ENCODE measurements at places on chromosomes 13 and 19. TPM values are rescaled to one million over a fixed set of nuclear protein-coding genes. Genes with fewer than 3 reads are reported as not detected.
A peak's percentile ranks its signal among the peaks of the same experiment; 100 is the strongest.

The TRPC4 gene
- total RNA-seq: 9.8 TPM

The FFAR2 gene
- not detected for total RNA-seq

The FFAR3 gene
- total RNA-seq: not detected

The LYPD3 gene
- total RNA-seq: 0.88 TPM

DNA sequence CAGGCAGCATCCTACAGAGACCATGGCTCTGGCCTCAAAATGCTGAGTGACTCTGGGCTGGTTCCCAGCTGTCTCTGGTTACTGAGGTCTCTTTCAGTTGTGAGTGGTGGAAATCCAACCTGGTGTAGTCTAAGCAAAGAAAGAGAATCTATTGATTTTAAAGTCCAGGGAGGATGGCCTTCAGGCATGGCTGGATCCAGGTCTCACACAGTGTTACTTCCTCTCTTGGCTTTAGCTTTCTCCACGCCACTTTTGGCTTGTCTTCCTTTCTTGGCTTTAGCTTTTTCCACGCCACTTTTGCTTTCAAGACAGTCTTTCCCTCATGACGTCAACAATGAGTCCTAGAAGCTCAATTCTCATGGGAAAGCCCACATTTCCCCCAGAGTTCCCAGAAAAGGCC lies 4.1 kb downstream of the CYP4F3 start:
- no peak for DNase-seq
- no peak overlapping the region for H3K27ac ChIP-seq
- H3K4me3 ChIP-seq: no peak overlapping the region
- H3K36me3 ChIP-seq: no peaks in the 10 kb centered on the region

DNA sequence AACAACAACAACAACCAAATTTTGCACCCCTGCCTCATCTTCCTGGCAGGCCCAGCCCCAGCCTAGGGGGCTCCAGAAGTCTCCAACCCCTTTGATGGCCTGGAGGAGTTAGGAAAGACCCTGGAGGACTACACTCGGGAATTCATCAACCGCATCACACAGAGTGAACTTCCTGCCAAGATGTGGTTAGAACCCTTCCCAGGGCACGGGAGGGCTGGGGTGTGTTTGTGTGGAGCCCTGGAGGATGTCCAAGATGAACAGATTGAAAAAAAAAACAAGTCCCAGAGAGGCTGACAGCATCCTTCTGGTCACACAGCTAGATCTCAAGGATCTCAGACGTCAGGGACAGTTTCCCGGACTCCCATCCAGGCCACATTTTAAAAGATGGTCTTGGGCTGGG lies 13.3 kb downstream of the APOC1 start:
- peak; percentile 91 for DNase-seq
- no peaks in the 10 kb centered on the region for H3K36me3 ChIP-seq
- no peak overlapping the region for H3K4me3 ChIP-seq
- H3K27ac ChIP-seq: peak overlapping the region; percentile 21

DNA sequence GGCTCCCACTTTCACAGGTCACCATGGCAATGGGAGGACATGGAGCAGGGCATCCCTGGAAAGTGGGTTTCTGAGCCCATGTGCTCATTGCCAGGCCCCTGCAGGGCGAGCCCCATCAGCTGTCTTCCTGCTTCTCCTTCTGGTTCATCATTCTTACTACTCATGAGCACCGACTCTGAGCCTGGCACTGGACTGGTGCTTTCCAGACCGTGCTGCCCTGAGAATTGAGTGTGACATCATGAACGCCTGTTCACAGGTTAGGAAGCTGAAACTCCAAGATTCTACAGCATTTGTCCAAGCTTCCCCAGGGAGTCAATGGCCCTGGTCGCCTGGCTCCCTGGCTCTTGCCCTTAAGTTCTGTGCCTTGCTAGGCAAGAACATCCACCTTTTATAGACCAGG lies 210.4 kb upstream of the ZNF536 start:
- no peak overlapping the region for H3K27ac ChIP-seq
- no peak overlapping the region for H3K4me3 ChIP-seq
- no peaks in the 10 kb centered on the region for H3K4me1 ChIP-seq
- no peak for DNase-seq
- H3K36me3 ChIP-seq: no peaks in the 10 kb centered on the region
- H3K27me3 ChIP-seq: no peaks in the 10 kb centered on the region

GRCh38 chr19:44772959-44773358 lies 4.7 kb upstream of the CBLC start:
- H3K27ac ChIP-seq: no peak overlapping the region
- H3K4me1 ChIP-seq: peaks cover 14% of the 10 kb centered on the region
- H3K27me3 ChIP-seq: no peaks in the 10 kb centered on the region
- DNase-seq: no peak
- H3K36me3 ChIP-seq: no peaks in the 10 kb centered on the region

- peaks cover 13% of the 10 kb centered on the region for H3K36me3 ChIP-seq
- no peak for DNase-seq
- no peak overlapping the region for H3K4me3 ChIP-seq
- H3K4me1 ChIP-seq: no peaks in the 10 kb centered on the region
Observed at GRCh38 chr19:1394252-1395193, 6.8 kb downstream of the GAMT start.

All from osteoblast (primary cell).